MM.1S (cell line): ENCODE measurements at places on chromosomes 3 and 15.

- no peak for DNase-seq
Observed at GRCh38 chr15:90716317-90716975, 700 bp upstream of the BLM start.

- DNase-seq = no peak
Observed at GRCh38 chr15:73034221-73034620, 18.0 kb upstream of the NEO1 start.

DNA sequence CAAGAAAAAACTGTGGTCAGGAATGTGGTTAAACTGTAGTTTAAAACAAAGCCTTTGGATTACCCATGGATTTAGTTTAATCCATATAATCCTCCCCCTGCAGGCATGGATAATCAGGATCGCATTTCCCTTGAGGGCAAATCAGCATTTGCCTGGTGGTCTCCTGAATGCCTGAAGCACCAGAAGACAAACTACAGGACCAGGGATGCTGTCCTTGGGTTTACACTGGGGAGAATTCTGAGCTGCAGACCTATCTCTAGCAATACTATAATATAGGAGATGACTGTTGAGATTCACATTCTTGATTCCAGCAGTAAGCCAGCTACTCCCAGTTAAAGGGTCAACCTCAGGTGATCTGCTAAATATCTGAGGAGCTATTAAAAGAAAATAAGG is 10.6 kb downstream of the PIK3CB start:
- no peak for DNase-seq

DNA sequence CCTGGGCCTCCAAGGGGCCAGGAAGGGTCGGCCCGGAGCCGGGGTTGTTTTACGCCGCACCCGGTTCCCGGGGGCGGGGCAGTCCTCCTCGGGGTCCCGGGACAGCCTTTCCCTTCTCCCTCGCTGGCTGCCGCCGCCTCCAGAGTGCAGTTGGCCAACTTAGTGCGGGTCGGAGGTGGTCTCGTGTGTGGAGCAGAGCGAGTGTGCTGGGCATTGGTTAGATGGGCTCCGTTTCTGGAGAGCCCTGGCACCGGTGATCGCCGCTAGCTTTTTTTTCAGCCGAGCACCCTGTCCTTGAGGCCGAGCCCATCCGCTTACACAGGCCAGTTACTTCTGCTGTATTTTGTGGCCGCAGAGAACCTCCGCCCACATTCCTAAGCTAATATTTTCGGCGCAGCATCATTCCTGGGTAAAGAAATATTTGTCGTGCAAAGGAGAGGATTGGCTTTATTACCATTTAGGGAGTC is 585 bp downstream of the KIF23 start:
- peak; percentile 66 for DNase-seq

DNA sequence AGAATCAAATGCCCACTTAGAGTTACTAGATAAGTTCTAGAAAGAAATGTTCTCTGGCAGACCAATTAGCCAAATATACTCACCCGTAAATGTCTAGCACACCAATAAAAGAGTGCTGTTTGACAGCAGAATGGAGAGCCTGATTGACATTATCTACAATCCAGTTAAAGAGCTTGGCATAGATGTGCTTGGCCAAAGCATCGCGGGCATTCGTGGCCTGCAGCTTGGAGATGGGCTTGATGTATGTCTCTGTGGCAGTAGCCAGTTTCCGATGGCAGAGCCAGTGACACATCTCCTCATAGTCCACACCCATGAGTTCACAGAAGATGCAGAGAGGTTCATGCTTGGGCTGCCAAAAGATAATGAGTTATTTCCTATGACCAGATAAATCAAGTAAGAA is 101.5 kb upstream of the MYO5C start:
- no peak for DNase-seq

GRCh38 chr3:151356794-151357462 is 27.6 kb upstream of the P2RY13 start:
- DNase-seq = no peak

- DNase-seq = no peak
Observed at GRCh38 chr3:134372396-134373270, 1.6 kb downstream of the AMOTL2 start.

DNA sequence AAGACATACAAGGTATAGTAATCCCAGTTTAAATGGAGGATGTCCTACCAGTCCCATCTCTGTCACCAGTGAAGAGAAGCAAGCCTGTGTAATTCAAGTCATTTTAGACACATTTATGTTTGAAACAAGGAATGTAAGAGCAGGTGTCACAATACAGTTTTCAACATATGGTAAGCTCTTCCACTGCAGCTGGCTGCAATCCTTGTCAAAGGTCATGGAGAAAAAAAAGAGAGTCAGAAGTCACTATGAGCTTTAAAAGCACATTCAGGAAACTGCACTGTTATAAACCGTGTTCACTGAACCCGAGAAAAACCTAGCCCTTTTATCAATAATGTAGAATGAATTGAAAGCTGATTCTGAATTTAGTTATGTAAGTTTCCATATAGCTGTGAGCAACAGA is 206.4 kb downstream of the NAALADL2 start:
- no peak for DNase-seq

GRCh38 chr15:94844538-94845389 is 613.4 kb downstream of the MCTP2 start:
- DNase-seq = no peak

DNA sequence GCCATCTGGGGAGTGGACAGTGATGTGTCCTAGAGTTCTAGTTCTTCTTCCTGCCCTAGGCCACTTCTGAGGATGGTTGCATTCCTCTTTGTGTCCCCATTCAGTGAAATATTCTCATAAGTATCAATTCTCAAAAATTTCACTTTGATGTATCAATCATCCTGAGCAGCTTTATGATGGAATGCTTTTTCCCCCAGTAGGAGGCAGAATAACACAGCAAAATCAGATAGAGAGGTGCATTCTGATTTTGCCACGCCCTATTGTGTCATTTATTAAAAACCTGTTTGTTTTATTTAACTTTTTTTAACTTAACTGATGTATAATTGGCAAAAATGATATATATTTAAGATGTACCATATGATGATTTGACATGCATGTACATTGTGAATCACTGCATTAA is 656.0 kb upstream of the GRM7 start:
- no peak for DNase-seq

- no peak for DNase-seq
Observed at GRCh38 chr3:192133271-192133670, 594.1 kb downstream of the FGF12 start.

DNA sequence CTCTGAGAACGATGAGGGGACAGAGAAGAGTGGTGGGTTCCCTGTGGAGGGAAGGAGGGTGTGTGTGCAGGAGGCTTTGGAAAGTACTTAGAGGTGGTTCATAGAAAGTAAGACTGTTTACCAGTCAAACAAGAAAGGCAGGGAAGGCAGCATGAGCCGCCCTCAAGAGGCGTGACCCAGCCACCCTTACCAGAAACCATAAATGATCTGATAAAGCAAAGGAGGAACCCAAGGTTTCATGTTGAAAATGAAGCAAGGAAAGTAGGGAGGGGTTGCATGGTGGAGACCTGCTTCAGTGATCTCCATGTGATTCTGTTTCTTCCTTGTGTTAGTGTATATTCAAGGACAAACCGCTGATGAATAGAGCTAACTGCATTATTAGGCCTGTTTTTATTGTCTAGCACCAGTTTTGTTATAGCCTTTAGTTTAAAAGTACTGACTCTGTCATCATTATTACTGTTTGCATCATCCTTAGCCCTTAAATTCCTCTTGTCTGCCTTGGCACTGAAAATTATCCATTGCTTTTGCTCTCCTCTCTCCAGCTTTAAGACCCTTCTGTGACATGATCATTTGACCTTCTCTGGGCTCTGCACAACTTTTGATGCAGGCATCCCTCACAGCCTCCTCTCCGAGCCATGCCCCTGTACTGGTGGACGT is 96.1 kb downstream of the STAC start:
- DNase-seq = no peak

GRCh38 chr15:29014493-29014892 is 128.7 kb downstream of the APBA2 start:
- no peak for DNase-seq

DNA sequence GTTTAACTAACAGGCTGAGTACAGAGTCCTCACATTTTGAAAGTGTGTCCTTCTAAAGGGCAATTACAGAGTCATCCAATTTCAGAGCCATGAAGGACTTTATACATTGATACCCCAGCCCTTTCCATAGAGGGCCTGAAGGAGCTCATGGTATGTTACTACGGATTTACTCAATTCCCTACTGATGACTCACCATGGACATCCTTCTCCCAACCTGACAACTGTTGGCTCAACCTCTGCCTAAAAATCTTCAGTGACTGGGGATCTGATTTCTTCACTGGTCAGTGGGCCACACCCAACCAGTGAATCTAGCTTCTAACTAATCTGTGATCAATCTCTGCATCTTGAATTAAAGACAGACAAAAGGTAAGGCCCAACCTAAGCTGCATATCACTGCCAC is 963.4 kb upstream of the CFAP20DC start:
- DNase-seq = no peak

- no peak for DNase-seq
Observed at GRCh38 chr3:100102757-100103156, 11.5 kb downstream of the FILIP1L start.

DNA sequence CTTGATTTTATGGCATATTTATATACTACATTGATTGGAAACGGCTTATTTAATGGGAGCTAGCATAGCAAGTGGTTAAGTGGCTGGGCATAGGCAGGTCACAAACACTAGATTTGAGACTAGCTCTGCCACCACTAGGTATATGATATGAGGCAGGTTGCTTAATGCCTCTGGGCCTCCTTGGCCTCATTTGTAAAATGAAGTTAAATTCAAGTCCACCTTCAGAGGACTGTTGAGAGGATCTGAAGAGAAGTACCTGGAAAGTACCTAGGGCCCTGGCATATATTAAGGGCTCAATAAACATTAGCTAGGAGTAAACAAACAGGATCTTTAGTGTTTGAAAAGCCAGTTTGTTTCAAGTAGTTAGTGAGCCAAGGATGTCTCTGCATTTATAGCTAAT is 166.4 kb upstream of the FEZF2 start:
- no peak for DNase-seq

DNA sequence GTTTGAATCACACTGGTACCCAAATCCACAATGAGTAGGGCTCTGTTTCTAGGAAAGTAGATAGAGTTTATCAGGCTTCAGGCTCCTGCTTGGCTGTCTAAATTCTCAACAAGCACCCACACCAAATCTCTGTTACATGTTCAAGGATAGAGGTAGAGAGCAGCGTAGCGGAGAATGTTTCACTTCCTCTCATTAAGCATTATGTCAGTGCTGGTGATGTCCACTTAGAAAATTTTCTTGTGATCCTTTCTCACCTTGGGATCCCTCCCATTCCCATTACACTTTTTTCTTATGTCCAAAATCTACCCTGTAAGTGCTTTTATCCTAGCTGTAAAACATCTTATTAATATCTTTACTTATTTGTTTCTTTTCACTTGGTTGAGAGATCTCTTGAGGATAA is 34.7 kb upstream of the GCSAM start:
- DNase-seq = no peak

DNA sequence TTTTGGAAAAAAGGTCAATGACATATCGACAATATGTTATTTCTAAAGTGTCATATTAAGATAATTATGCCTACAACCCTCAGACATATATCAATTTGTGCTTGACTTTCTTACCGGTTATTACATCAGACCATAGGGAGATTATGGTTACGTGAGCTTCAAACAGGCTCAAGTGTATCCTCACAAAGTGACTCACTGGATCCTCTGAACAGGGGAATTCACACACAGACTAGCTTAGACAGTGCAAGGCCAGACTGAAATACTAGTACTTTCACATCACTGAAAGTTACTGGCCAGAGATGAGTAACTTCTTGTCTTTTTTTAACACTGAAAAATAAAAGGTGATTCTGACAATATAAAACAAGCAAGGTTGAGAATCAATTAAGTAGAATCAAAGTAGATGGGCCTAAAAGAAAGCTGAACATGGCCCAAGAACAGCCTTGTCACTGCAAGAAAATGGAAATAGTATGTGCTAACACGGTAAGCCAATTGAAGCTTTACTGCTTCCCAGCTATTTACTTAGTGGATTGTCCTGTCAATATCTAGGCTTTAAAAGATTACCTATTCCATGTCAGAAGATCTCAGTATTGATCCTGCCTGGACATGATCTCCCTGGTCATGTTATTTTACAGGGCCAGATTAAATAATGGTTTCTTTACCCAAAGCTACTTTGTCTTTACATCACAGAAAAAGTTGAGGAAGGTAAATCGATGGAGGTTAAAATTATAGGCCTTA is 848.6 kb downstream of the ROBO1 start:
- no peak for DNase-seq

DNA sequence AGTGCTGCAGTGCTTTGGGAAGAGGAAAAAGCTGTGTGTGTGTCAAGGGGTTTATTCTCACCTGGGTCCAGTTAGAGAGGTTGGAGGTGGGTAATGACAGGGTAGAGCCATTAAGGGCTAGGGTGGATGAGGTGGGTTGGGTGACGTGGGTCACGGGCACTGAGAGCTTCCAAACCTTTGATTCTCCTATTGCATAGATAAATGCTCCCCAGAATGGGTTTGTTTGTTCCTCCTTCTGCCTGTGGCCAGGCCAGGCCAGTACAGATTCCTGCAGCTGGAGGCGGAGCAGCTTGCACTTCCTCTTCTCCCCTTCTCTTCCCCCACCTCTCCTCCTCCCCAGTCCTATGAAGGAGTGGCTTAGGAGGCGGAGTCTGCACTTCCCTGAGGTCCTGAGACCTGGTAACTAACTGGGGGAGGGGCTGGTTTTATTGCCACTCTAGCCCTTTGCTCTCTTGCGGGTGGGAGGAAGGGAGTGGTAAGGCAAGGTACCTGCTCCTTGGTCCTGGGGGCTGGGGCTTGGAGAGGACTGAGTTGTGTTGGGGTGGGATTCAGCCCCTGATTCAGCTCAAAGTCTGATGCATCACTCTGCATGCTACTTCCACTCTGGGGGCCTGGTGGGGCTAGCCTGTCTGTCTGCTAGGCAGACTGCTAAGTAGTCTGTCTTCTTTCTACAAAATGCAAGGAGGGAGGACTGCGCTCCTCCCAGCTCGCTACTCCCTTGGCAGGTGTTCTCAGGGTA is 3.5 kb downstream of the SPINT1 start:
- peak; percentile 70 for DNase-seq

- DNase-seq = no peak
Observed at GRCh38 chr3:112376241-112376911, 43.4 kb downstream of the CD200 start.

DNA sequence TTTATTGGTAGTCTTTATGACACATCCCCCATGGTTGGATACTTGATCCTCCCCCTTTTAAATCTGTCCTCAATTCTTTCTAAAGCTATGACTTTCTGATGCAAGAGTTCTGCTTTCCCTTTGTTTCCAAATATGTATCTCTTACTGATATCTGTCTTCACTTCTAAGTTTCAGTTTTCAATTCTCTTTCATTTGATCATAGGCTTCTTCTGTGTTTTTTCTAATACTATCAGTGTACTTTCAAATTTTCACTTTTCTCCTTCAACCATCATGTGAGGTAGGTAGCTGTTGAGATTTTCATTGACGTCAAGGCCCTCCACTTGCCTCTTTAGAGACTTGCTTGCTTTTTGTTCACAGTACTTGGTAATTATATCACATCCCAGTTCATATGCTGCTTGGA is 436.5 kb downstream of the CNTN4 start:
- DNase-seq = no peak

DNA sequence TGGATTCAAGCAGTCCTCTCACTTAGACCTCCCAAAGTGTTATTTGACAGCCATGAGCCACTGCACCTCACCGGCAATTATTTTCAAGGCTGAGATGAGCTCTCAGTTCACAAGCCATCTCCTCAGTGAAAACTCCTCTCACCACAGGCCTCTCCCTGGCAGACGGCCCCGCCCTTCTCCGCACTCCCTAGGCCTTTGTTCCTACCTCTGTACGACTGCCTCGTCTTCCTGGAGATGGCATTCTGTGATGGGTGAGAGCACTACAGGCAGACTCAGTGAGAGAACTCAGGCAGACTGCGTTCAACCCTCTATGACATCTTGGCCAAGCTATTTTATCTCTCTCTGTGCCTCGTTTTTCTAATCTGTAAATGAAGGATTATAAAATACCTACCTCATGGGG is 67.0 kb upstream of the TPM1 start:
- no peak for DNase-seq
